ENCODE measurements at places on chromosomes 7 and 10.

GRCh38 chr7:116752305-116753074 is 80.5 kb downstream of the MET start:
- no peak for DNase-seq

DNA sequence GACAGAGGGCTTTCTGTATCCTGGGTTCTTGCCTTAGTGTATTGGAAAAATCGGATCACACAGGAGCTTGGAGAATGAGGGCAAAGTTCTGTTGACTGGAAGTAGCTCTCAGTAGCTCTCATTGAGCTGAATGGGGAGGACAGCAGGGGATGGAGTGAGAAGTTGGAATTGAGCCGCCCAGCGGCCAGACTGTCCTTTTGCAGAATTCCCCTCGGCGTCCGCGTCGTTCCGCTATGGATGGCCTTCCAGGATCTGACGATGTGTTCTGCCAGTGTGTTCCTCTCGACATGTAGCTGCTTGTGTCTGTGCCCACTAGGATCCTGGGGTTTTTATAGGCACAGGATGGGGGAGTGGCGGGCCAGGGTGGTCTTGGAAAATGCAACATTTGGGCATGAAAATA is 351.8 kb upstream of the SEMA3A start:
- DNase-seq = no peak

DNA sequence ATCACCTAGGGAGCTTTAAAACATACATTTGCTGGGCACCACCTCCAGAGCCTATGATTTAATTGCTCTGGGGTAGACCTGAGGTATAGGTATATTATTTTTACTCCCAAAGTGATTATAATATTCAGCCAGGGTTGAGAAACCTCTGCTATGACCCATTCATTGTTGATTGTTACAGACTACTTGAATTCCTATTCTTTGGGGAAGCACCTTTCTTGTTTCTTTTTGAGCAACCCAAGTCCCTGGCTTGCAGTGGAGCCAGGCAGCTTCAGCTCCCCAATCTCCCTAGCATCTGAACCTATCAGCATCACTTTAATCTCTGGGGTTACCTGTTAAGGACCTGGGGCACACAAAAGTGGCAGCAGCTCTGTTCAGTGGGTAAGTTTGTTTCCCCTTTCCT is 8.6 kb downstream of the PRKG1 start:
- DNase-seq = no peak

GRCh38 chr7:5248201-5248885 is 34.4 kb upstream of the SLC29A4 start:
- peak; percentile 83 for DNase-seq

DNA sequence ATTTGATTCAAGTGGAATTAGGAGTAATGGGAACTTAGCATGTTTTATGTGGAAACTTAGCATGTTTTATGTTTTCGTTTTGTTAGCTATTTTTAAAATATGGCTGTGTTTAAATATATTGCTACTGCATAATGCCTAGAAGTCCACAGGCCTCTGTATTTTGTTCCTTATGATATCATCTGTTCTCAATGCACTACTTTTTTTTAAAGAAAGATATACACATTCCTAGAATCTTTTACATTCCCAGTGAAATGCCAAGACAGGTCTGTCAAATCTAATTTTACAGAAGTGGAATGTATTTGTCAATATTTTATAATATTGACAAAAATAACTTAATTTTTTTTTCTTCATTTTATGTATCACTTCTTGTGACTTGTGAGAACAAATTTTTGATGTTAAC is 51.6 kb downstream of the ST7 start:
- DNase-seq = no peak

- DNase-seq = peak; percentile 64
Measured at GRCh38 chr10:89278034-89278535, 23.8 kb upstream of the IFIT2 start.

GRCh38 chr7:18538554-18539250 is 43.2 kb downstream of the HDAC9 start:
- no peak for DNase-seq

- no peak for DNase-seq
Measured at GRCh38 chr7:32167815-32168214, 97.6 kb upstream of the PDE1C start.

DNA sequence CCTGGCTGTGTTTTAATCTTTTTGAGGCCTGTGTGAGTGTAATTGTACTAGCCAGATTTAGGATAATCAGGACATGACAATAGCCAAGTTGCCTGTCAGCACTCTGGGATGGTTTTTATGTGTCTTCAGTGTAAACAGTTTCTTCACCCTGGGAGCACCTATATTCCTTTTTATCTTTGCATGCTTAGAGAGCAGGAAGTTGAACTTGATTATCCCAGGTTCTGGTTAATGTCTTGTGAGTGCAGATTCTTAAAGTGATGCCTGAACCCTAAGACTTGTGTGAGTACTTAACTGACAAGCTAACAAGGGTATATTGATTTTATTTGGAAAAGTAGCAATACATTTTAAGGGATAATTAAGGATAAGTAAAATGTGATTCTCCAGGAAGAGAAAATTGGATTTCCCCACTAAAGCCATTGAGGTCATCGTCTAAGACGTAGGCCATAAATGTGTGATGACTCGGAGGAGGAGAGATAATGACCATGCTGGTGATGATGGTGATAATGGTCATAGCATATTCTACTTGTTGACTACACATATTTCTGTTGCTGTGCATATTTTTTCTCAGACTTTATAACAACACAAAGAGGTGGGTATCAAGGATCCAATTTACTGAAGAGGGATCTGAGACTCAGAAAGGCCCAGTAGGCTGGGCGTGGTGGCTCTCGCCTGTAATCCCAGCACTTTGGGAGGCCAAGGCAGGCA is 234.7 kb downstream of the CAMK1D start:
- no peak for DNase-seq

- no peak for DNase-seq
Measured at GRCh38 chr7:103134836-103135554, 13.9 kb downstream of the NAPEPLD start.

GRCh38 chr7:70113536-70113935 is 515.3 kb downstream of the AUTS2 start:
- DNase-seq = no peak

- no peak for DNase-seq
Measured at GRCh38 chr7:23343806-23344475, 44.8 kb downstream of the MALSU1 start.

DNA sequence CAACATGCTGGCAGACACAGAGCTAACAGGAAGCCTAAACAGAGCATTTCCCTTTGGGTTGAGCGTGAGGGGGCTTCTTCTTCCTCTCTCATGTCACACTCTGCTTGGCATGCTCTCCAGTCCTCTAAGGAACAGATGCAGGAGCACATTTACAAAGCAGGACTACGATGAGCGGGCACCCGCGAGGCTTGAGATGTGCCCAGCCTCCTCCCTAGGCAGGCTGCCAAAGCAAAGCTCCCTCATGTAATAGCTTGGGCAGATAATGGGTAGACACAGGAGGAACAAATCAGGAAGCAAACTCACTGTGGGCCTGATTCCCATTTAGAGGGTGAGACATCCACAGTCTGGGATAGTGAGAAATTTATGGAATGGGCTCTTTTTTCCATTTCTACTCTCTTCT is 519.1 kb downstream of the NRG3 start:
- DNase-seq = peak; percentile 51

GRCh38 chr10:4506095-4506494 is 319.9 kb upstream of the AKR1E2 start:
- DNase-seq = no peak

GRCh38 chr10:125761961-125762360 is 13.7 kb downstream of the MMP21 start:
- DNase-seq = no peak

DNA sequence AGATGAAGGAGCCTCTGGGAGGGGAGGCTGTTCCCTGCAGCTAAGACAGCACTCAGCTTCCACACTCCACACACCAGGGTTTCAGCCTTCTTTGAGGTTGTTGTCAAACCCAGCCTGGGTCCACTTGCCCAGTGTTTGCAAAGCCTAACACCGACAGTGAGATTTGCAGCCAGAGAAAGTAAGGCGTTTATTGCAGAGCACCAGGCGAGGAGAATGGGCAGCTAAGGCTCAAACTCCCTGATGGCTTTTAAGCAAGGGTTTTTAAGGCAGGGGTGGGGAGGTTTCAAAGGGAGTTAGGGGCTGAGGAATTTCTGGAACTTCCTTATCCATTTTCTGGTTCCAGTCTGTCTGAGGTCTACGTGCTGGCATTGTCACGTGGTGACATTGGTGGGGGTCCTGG is 4.7 kb upstream of the ZNF775 start:
- DNase-seq = no peak

DNA sequence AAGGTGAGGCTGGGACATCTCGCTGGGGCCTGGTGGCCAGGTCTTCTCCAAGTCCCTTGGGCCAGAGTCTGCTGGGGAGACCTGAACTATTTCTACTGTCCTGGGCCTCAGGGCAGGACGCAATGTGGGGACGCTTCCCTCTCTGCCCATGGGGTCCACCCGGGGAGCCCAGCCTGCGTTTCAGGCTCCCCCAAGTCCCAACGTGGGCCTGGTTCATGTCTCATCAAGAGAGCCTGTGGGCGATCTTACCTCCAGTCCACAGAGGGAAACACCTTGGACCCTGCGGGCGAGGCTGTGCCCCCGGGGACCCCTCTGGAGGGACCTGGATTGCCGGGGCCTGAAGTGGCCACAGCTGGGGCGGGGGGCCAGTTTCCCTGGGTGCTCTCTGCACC is 91.7 kb downstream of the DNAJB6 start:
- no peak for DNase-seq

DNA sequence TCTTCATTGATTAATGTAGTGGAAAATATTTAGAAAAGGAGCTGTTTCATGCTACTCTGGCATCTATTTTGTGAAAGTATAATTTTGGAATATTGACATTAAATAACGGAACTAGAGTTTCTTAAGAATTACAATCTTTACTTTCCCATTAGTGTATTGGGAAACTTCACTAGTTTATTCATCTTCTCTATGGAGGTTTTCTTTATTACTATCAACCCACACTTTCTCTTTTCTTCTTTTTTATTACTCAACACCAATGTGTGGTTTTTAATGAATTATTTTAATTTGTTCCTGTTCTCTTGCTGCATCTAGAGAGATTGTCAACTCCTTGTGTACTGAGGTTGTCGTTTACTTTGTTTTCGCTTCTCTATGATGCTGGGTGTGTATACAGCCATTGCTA is 20.4 kb upstream of the ITGB8 start:
- no peak for DNase-seq

DNA sequence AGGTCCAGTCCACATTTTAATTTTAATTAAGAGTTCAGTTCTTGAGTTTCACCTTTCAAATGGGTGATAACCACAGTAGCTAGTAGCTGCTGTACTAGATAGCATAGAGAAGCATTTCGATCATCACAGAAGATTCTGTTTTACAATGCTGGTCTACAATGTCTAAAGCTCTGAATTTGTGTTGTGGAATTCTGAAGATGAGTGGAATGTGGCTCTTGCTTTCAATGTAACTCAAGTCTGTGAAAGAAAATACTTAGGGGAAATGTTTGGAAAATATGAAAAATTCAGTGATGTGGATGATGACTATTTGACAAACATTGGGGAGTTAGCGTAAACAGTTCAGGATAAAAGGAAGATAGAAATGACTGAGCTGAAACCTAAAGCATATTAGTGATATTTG is 139.4 kb downstream of the GNAT3 start:
- DNase-seq = no peak

GRCh38 chr10:117136391-117136975 is 1.6 kb downstream of the VAX1 start:
- DNase-seq = no peak

DNA sequence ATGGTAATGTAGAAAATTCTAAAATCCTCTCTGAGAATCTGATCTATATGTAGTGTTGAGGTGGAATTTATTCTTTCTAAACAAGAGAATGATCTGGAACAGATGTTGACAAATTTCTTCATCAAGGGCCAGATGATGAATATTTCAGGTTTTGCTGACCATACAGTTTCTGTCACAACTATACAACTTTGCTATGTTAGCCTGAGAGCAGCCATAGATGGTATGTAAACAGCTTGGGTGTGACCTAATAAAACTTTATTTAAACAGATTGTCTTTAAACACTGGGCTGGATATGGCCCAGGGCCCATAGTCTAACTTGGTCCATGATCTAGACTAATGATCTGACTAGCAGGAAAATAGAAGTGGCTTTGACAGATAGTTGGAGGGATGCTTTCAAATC is 213.6 kb upstream of the CELF2 start:
- no peak for DNase-seq

GRCh38 chr7:22610951-22611757 is 111.2 kb upstream of the STEAP1B start:
- DNase-seq = no peak

DNA sequence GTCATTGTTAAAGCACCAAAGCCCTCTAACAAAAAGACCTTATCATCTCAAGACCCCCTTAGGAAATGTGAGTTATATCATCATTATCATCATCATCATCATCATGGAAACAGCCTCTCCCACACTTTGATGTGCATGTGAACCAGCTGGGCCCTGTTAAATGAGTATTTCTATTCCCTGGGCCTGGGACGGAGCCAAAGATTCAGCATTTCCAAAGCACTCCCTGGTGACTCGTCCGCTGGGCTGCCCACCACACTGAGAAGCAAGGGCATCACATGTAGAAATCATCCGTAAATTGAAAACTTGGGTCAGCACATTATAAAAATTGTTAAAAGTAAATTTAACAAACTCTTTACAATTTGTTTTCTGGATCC is 88.6 kb downstream of the PTPRN2 start:
- DNase-seq = no peak

All from testis (tissue), 5 donors.